ENCODE measurements at places on chromosomes 6 and 20.

DNA sequence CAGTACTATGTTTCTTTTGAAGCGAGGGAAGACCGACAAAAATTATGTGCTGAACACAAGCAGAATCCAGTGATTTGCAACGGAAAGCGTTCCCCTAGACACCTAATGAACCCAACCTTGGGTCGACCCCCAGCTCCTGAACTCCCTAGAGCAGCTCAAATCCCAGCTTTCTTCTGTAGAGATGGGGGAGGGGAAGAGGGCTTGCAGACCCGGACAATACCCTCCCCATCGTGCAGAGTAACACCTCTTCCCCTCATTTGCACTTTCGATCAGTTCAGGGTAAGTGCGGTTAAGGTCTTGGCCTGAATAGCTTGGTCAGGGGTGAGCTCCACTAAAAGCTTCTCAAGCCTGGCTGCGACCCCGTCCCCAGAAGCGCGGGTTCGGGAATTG is 404 bp downstream of the CEP162 start:
- H3K27ac ChIP-seq, result peak overlapping the region; percentile 92
- H3K4me3 ChIP-seq, result peak overlapping the region; percentile 99
- no peaks in the 10 kb centered on the region for H3K36me3 ChIP-seq
- no peak for DNase-seq
- peaks cover 12% of the 10 kb centered on the region for H3K27me3 ChIP-seq

DNA sequence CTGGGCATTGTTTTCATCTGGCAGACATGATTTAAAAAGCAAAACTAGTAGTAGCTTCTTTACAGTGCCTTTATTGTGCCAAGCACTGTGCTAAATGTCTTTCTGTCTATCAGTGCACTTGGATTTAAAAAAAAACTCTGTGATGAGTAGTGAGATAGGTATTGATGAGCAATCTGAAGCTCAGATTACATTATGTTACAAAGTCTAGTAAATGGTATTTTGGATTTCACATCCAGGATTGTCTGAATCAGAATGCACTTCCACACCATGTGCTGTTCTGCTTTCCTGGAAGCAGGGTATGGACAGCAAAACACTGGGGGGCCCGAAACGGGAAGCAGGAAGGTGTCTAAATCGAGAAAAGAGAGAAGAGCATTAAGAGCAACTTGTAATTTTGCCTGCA is 103.4 kb upstream of the CCN2 start:
- no peaks in the 10 kb centered on the region for H3K4me1 ChIP-seq
- H3K36me3 ChIP-seq, result no peaks in the 10 kb centered on the region
- no peak overlapping the region for H3K4me3 ChIP-seq

GRCh38 chr6:87808005-87808757 is 106.1 kb upstream of the AKIRIN2 start:
- no peak overlapping the region for H3K4me3 ChIP-seq
- no peaks in the 10 kb centered on the region for H3K4me1 ChIP-seq
- H3K36me3 ChIP-seq, result no peaks in the 10 kb centered on the region
- DNase-seq, result no peak
- H3K27ac ChIP-seq, result no peak overlapping the region

DNA sequence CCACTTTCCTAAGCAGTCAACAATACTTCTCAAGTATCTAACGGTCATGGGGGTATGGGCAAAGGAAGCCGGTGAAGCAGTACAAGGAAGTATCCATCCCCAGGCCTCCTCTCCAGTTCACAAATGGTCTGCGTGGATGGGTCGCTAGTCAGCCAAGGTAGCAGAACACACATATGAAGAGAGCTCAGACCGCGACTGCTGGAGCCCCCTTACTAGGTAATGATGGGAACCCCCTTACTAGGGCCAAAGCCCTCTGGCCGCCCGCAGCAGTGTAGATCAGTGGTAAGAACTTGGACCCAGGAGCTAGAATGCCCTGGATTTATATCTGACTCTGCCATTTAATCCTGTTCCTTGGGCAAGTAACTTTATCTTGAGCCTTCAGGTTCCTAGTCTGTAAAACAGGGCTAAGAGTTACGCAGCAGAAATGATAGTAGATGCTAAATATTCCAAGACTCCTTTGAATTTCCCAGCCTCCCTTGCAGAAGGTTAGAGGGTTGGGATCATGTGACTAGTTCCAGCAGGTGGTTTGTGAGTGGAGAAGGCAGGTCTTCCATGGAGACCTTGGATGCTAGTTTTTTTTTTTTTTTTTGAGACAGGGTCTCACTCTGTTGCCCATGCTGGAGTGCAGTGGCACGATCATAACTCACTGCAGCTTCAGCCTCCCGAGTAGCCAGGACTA is 2.1 kb upstream of the CLPSL2 start:
- no peaks in the 10 kb centered on the region for H3K36me3 ChIP-seq
- peaks cover 13% of the 10 kb centered on the region for H3K4me1 ChIP-seq
- H3K4me3 ChIP-seq, result no peak overlapping the region
- no peak for DNase-seq
- peaks cover 16% of the 10 kb centered on the region for H3K27me3 ChIP-seq
- H3K27ac ChIP-seq, result no peak overlapping the region

DNA sequence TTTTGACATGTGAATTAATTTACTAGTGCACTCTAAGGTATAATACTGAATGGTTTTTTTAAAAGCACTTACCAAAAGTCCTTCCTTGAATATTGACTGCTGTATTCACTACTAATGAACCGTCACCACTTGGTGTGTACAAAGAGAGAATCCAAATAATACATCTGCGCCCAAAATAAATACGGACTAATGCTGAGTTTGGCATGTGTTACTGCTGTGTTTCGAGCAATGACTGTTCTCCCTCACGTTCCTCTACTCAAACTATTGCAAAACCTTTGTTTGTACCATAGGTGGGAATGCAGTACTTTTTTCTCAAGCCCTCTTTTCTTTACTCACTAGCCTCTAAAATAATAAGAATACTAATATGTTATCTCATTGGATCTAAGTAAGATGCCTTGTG is 305.5 kb downstream of the QKI start:
- no peak overlapping the region for H3K27ac ChIP-seq
- no peaks in the 10 kb centered on the region for H3K4me1 ChIP-seq
- H3K4me3 ChIP-seq, result no peak overlapping the region
- DNase-seq, result no peak

- no peak overlapping the region for H3K4me3 ChIP-seq
- no peaks in the 10 kb centered on the region for H3K4me1 ChIP-seq
- H3K27ac ChIP-seq, result no peak overlapping the region
- peaks cover 9% of the 10 kb centered on the region for H3K27me3 ChIP-seq
- no peak for DNase-seq
- no peaks in the 10 kb centered on the region for H3K36me3 ChIP-seq
Measured at GRCh38 chr20:50327666-50328065, 137.0 kb downstream of the CEBPB start.

- H3K27ac ChIP-seq, result no peak overlapping the region
- peaks cover 1% of the 10 kb centered on the region for H3K4me1 ChIP-seq
- peaks cover 9% of the 10 kb centered on the region for H3K27me3 ChIP-seq
- DNase-seq, result no peak
- no peaks in the 10 kb centered on the region for H3K36me3 ChIP-seq
Measured at GRCh38 chr20:1909097-1909496, 13.9 kb downstream of the SIRPA start.

GRCh38 chr6:163883984-163884383 is 469.5 kb downstream of the QKI start:
- H3K27me3 ChIP-seq, result peaks cover 20% of the 10 kb centered on the region
- no peak overlapping the region for H3K27ac ChIP-seq
- no peak overlapping the region for H3K4me3 ChIP-seq
- H3K4me1 ChIP-seq, result peaks cover 6% of the 10 kb centered on the region

DNA sequence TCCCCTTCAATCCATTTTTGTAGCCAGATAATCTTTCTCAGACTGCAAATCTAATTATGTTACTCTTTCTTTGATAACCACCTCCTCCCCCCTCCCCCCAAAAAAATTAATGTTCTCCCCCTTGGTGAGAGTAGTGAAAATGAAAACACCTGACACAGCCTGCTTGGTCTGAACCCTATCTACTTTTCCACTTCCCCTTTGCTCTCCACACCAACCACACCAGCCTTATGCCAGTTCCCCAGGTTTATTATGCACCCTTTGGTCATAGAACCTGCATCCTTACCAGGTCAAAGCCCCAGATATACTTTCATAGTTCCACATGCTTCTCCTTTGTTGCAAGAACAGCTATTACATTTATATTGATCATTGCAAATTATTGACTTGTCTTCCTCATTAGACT is 19.4 kb downstream of the PFDN4 start:
- H3K27me3 ChIP-seq, result no peaks in the 10 kb centered on the region
- H3K4me1 ChIP-seq, result peaks cover 10% of the 10 kb centered on the region
- H3K4me3 ChIP-seq, result no peak overlapping the region
- H3K36me3 ChIP-seq, result no peaks in the 10 kb centered on the region
- H3K27ac ChIP-seq, result no peak overlapping the region

DNA sequence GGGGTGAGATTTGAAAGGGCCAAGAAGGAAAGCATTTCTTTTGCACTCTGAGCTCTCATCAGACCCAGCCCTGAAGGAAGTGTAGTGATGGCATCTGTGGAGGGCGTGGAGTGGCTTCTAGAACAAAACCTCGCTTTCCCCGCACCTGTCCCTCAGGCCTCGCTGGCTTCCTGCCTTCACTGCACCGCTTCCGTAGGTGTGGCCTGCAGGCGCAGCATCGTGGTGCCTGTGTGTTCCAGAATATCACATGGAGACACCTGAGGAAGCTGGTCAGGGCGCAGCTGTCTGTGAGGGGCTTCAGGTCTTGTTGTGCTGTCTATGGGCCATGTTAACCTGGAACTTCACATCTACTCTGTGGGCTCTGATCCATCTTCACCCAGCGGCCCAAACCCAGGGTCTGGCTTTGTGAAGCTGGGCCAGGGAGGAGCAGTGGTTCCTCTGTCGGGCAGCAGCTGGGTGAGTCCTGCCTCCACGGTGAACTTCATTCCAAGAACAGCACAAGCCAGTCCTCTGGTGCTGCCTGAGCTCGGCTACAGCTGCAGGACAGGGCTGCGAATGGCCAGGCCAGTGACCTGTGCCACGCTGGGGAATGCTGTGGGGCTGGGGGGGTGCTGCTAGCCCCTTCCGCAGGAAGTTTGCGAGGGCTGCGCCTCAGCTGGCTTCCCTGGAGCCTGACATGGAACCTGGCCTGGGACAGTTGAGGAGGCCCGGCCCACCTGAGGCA is 40.9 kb downstream of the DSTN start:
- H3K27ac ChIP-seq, result peak overlapping the region; percentile 90
- H3K27me3 ChIP-seq, result no peaks in the 10 kb centered on the region
- H3K4me3 ChIP-seq, result peak overlapping the region; percentile 70
- peaks cover 39% of the 10 kb centered on the region for H3K4me1 ChIP-seq

DNA sequence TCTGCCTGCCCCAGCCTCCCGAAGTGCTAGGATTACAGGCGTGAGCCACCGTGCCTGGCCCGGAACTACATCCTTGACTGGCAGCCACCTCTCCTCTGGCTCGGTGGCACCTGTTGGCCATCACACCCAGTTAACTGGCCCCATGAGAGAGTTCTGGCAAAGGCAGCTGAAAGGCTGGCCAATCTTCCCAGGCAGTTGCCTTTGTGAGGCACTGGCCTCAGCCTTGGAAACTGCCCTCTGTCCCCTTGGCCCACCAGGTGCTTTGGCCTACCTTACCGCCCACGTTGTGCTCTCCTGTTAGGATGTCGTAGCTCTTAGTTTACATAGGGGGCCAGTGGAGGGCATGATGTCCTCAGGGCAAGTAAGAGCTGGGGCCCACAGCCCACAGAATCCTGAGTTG is 9.6 kb upstream of the MANBAL start:
- no peak overlapping the region for H3K27ac ChIP-seq
- H3K4me3 ChIP-seq, result no peak overlapping the region
- H3K27me3 ChIP-seq, result peaks cover 4% of the 10 kb centered on the region
- H3K4me1 ChIP-seq, result peaks cover 5% of the 10 kb centered on the region

- peak overlapping the region; percentile 98 for H3K4me3 ChIP-seq
- DNase-seq, result peak; percentile 66
- no peaks in the 10 kb centered on the region for H3K36me3 ChIP-seq
- H3K27ac ChIP-seq, result peak overlapping the region; percentile 89
- H3K27me3 ChIP-seq, result no peaks in the 10 kb centered on the region
Measured at GRCh38 chr20:50110141-50111047, 2.6 kb downstream of the UBE2V1 start.

DNA sequence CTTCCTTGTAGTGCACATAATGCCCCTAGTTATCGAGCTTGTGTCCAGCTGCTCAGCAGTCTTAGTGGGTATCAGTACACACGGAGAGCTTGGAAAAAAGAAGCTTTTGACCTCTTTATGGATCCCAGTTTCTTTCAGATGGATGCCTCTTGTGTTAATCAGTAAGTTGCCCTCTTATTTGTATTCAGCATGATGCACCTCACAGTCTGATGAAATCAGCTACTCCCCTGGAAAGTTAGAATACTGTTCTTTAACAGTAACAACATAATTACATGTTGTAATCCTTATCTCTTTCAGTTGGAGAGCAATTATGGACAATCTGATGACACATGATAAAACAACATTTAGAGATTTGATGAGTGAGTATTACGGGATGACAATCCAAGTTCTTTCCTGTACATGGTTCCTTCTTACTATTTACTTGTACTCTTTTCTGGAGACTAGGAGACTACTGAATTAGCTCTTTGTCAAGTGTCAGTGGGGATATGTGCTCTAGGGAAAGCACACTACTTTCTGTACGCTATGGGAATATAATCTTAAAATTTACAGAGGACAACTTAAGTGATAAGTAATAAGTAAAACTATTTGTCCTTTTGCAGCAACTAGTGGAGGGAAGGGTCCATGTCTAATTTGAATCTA is 39.1 kb downstream of the PGM3 start:
- H3K27me3 ChIP-seq, result no peaks in the 10 kb centered on the region
- no peak overlapping the region for H3K4me3 ChIP-seq
- H3K4me1 ChIP-seq, result no peaks in the 10 kb centered on the region
- no peak overlapping the region for H3K27ac ChIP-seq

DNA sequence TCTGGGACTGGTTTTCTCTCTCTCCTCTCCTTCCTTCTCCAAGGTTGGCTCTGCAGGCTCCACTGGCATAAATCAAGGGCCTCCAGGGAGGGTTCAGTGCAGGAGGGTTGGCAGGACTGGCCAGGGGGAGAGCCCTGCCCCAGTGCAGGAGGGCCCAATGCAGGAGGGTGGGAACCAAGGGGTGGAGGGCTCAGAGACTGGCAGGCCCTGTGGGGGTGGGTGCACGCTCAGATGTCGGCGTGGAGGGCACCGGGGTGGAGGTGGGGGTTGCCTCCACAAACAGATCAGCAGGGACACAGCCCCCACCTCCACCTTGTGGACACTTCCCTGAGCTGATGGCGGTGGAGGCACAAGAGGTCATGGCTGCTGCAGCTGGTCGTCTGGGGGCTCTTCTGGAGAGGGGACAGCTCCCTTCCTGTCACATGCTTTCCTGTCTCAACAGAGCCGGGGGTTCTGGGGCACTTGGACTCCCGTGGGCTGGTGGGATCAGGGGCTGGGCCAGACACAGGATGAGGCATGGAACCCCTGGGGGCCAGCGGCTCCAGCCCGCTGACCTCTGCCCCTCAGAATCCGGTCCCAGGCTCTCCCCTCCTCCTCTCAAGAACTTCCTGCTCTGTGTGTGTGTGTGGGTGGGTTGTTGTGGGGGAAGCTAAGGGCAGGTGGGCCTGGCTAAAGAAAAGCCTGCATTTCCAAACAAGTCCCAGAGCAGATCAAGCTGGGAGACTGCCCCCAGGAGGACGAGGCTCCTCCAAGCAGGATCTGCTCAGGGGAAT is 2.7 kb upstream of the ABHD16B start:
- H3K27me3 ChIP-seq, result no peaks in the 10 kb centered on the region
- H3K36me3 ChIP-seq, result peaks cover 6% of the 10 kb centered on the region
- H3K4me3 ChIP-seq, result peak overlapping the region; percentile 60
- H3K4me1 ChIP-seq, result peaks cover 40% of the 10 kb centered on the region
- DNase-seq, result no peak
- peak overlapping the region; percentile 77 for H3K27ac ChIP-seq
